ENCODE measurements at places on chromosomes 4 and X.

DNA sequence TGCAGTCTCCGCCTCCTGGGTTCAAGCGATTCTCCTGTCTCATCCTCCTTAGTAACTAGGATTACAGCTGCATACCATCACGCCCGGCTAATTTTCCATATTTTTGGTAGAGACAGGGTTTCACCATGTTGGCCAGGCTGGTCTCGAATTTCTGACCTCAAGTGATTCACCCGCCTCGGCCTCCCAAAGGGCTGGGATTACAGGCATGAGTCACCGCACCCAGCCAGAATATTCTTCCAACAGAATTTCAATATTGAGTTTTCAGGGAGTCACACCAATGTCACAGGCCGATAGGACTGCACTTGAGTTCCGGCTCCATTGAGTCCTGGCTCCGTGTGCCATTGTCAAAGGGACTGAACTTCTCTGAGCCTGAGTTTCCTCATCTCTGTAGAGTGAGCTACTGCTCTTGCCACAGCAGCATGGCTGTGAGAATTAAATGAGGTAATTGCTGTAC lies 82.9 kb downstream of the CLCN4 start:
- DNase-seq = no peak

DNA sequence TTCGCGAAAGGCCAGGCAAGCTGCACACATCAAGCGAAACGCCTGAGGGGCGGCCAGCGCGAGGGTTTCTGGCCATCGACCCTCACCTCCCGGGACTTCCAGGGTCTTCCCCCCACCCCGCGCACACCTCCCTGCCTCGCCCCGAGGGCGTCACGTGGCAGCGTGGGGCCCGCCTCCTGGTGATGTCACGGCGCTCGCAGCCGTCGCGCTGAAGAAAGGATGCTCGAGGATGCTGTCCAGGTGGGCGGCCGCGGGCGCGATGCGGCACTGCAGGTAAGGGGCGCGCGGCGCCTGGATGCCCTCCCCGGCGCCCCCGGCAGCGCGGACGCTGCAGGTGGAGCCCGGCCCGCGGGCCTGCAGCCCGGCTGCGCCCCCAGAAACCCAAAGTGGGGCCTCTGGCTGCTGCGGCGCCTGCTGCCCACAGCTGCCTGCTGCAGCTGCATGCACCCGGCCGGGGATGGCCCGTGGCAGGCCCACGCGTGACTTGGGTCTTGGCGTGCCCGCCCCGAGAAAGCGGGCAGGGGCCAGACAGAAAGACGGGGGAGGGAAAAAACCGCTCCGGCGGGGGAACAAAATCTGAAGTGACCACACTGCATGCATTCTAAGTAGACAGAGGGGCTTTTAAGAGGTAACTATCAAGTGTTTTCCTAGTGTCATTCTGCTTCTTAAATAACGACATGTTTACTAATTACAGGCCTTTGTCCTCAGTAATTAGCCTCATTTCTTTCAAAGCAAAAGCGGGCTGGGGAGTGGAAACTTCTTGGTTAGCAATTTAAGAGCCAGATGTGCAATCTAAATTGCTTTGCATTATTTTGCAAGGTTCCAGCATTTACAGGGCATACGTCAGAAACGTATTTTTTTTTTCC lies 1.7 kb downstream of the CLCN4 start:
- DNase-seq = no peak

- DNase-seq = no peak
Observed at GRCh38 chr4:185283723-185284122, 74.3 kb downstream of the SNX25 start.

- DNase-seq = no peak
Observed at GRCh38 chrX:38970074-38970473, 168.8 kb downstream of the MID1IP1 start.

GRCh38 chr4:48297256-48297846 lies 27.7 kb upstream of the TEC start:
- no peak for DNase-seq

DNA sequence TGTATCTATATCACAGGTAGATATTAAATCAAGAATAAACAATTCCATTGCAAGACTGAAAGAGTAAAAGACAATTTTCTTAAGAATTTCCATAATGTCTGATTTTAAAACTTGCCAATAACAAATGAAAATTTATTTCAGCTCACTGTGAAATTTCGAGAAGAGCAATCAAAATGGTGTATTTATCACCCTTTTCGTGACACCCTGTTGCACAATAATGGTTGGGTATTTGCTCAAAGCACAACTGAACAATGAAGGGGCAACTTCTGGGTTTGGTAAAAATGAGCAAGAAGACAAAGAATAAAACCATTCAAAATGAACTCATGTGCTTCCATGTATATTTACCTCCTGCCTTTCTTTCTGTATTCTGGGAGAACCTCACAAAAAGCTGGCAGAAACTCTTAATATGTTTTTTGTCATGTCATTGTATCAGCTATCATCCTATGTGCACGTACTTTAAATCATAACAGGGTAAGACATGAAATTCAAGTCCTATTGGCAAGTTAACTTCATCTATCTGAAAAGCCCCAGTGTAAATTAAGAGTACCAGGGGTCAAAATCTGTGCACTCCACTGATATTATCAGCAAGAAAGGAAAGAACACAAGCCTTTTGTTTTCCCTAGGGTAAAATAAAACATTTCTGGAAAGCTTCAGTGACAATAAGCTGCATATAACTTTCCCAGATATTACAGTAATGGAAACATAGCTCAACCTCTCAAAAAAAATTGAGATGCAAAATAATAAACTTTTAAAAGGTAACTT lies 126.9 kb upstream of the CBR4 start:
- DNase-seq = no peak

DNA sequence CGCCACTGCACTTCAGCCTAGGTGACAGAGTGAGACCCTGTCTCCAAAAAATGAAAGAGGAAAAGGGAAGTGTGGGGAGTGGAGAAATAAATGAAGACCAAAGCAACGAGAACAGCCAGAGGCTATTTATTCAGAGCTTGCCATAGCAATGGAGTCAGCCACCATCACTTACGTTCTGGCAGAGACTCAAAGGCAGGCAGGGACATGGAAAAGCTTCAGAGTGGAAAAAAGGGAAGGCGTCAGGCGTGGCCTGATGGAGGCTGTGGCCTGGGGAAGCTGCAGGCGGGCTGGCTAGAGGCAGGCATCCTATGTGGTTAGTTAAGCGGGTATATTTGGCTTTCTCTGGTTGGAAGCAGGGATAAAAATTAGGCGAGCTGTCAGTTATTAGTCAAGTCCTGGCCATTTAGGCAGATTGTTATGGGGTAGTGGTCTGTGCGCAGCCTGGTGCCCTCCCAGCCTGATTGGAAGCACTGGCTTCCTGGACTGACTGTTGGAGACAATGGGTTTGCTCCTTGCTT lies 73.3 kb downstream of the DCTD start:
- no peak for DNase-seq

DNA sequence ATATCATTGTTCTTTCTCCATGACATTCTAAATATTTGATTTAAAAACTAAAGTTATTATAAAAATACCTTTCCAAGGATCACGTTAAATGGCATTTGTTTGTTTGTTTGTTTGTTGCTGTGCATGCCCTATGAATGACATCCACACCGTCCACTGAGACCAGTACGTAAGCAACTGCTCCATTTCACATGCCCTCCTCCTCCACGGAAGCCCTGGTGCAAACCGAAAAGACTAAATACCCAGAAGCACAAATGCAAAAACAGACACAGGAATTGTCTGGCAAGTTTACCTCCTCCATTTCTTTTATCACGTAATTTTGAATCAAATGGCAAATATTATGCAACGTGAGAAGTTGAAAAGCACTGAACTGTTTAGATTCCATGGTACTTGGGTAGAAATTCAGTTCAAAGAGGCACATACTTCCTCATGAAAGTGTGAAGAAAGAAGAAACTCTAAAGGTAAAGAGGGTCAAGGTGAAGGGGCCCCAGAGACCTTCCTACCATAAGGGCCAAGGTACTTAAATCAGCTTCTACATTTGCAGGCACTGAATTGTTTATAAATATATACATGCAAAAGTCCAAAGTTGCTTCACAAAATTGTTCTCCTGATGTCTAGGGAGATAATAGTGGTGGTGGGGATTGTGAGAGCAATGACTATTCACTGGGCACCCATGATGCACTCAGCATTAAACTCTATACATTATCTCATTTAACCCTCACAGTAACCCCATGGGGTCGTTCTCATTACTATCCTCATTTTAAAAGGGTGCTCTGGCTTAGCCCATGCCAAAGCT lies 23.4 kb downstream of the IRF2 start:
- no peak for DNase-seq

DNA sequence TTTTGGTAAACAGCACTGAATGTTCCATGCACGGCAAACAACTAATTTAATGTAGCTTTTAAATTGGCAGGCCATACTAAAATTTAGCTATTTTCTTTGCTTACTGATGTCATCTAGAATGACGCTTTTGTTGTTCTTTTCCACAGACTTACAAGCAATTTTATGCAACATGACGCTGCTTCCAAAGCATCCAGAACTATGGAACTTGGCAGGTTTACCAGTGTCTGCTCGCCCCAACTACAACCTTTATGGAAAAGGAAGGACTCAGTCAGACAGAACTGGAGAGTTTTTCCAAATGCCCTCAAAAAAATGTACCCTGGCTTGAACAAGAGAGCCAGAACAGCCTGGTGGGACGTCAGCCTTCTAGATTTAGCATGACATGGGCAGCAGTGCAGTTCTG lies 58.7 kb downstream of the ANOS1 start:
- no peak for DNase-seq

DNA sequence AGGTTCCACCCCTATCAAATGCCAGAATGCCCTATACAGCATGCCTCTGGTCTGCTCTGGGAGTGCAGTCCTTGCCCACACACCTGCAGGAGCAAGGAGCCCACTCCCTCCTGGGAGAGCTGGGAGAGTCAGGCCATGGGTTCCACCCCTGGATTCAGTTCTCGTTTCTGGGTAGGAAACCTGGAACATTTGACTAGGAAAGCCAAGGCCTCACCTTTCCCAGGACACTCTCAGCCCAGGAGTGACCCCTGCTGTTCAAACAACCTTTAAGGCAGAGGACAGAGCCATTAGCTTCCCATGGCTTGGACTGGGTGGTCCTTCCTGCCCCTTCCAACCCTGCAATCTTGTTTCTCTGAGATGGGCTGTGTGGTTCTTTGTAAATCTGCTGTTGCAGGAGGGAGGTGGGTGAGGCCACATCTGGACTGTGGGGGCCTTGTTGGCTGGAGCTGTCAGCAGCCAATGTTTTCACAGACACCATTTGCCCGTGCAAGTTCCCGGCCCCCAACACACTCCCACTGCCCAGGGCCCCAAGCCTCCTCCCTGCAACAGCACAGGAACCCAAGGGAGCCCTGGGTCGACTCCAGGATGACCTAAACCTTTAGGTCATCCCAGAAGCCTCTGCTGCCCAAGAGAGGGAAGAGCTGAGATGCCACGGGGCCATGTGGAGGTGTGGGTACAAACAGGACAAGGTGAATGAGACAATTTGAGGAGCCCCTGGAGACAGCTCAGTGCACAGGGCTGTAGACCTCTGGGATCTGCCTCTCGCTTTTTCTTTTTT lies 104.4 kb downstream of the PJA1 start:
- no peak for DNase-seq

DNA sequence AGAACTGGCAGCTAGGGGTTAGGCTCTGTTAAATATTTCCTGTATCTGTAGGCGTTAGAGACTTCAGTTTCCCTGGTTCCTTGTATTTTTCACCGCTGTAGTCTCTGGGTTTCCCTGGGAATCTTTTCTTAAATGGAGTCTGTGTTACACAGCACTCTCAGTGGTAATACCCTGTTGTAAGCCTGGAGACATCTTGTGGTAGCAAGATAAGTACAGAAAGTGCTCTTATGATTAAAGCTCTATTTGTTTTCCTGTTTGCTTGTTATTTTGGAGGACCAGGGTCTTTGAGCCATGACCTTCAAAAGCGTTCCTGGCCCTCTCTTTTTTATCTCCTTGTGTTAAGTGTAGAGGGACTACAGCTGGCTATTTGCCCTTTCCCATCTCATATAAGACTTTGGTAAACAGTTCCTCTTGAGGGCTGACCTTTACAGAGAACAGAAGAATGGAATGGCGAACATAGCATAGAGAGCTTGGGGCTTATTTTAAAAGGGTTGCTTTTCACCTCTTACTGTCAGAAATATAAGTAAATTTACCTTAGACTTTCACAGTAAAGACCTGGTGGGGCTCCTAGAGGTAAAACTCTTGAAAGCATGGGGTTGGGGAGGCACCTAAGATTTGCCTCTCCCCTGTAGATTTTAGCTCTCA lies 782.5 kb downstream of the FAT4 start:
- DNase-seq = no peak

- no peak for DNase-seq
Observed at GRCh38 chr4:20809812-20810211, 109.6 kb downstream of the PACRGL start.

DNA sequence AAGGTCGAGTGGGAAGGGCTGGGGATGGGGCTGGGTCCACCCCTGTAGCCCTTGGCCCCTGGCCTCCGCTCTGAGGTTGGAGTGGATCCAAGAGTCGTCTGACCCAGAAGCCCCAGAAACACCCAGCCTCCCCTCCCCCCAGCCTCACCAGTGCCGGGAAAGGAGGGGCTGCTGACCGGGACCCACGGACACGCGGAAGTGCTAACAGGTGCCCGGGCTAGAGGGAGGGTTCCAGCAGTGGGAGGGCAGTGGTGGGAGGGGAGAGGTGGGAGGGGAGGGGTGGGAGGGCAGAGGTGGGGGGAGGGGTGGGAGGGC lies 131.8 kb upstream of the NKX1-1 start:
- no peak for DNase-seq

DNA sequence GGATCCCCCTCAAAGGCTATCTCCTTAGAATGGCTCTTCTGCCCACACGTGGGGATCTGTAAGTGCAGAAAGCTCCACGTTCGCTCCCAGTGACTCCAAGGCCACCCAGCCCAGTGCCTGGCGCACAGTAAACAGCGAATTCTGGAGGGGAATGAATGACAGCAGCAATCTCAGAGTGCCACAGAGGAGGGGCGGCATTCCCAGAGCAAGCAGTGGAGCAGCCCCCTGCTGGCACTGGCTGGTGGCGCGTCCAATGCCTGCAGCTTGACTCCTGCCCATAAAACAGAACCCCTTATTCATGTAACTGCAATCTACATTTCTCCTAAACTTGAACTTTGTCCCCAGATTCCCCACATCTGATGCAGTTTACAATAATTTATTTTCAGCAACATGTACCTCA lies 6.9 kb upstream of the HELT start:
- DNase-seq = no peak

DNA sequence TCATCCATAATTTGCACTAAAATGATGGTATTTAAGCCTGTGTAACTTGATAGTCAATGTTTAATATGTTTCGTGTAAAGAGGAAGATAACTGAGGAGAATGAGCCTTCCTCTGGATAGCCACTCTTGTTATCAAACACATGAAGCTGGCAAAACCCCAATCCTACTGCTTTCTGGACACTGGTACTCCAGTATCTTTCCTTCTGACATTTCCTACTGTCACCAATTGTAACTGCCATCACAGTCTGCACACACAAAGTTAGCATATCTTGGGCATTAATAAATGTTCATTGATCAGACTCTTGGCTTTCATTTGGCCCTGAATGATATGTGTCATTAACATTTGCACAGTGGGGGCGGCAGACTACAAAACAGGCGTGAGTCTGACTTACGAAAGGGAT lies 419.1 kb downstream of the TMA16 start:
- no peak for DNase-seq

DNA sequence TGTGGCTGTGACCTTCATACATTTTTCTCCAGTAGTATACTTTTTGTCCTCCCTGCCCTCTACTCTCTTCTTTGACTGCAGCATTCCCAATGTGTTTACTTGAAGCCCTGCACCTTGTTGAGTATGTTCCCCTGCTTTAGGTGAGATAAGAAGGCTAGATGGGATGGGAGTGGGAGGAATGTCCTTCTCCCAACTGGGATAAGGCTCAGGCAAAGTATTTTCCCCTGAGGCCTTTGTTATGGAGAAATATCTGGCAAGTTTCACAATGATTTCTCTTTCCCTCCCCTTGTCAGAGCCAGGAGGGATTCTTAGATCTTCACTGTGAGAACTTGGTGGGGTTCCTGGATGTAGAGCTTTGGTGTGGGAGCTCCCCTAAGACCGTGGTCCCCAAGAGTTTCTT lies 131.8 kb downstream of the CLCN5 start:
- no peak for DNase-seq

Measured in activated CD8-positive, alpha-beta memory T cell treated with anti-CD3 and anti-CD28 coated beads for 1 hour (primary cell).